Keratinocyte (primary cell): ENCODE measurements at places on chromosomes 7 and 10. TPM values are rescaled to one million over a fixed set of nuclear protein-coding genes. Genes with fewer than 3 reads are reported as not detected.

GIMAP4 gene
- polyA plus RNA-seq: 0.07 TPM in 1 of 3 replicates, not detected in the others

DNMBP gene
- 7.7 to 26.9 TPM (median 15.8 TPM) in 3 replicates for polyA plus RNA-seq

PRDX3 gene
- 251 to 304 TPM (median 266 TPM) in 3 replicates for polyA plus RNA-seq

FAM25A gene
- 11.7 to 27.6 TPM (median 25.2 TPM) in 3 replicates for polyA plus RNA-seq

SDHAF3 gene
- 16.9 to 32.8 TPM (median 18.4 TPM) in 3 replicates for polyA plus RNA-seq

DNAJC12 gene
- polyA plus RNA-seq: 0.31 to 0.45 TPM (median 0.31 TPM) in 3 replicates

JMJD1C gene
- 24.9 to 38.2 TPM (median 26.6 TPM) in 3 replicates for polyA plus RNA-seq

TAC1 gene
- not detected in 3 replicates for polyA plus RNA-seq

CLRN3 gene
- polyA plus RNA-seq: not detected in 3 replicates

UCMA gene
- polyA plus RNA-seq: not detected in 3 replicates
